T-helper 1 cell (primary cell): ENCODE measurements at places on chromosomes 6 and 20.

GRCh38 chr6:18861204-18861603 is 474.1 kb downstream of the RNF144B start:
- no peak for DNase-seq

GRCh38 chr20:62906209-62906608 is 20.1 kb downstream of the DIDO1 start:
- no peak for DNase-seq

DNA sequence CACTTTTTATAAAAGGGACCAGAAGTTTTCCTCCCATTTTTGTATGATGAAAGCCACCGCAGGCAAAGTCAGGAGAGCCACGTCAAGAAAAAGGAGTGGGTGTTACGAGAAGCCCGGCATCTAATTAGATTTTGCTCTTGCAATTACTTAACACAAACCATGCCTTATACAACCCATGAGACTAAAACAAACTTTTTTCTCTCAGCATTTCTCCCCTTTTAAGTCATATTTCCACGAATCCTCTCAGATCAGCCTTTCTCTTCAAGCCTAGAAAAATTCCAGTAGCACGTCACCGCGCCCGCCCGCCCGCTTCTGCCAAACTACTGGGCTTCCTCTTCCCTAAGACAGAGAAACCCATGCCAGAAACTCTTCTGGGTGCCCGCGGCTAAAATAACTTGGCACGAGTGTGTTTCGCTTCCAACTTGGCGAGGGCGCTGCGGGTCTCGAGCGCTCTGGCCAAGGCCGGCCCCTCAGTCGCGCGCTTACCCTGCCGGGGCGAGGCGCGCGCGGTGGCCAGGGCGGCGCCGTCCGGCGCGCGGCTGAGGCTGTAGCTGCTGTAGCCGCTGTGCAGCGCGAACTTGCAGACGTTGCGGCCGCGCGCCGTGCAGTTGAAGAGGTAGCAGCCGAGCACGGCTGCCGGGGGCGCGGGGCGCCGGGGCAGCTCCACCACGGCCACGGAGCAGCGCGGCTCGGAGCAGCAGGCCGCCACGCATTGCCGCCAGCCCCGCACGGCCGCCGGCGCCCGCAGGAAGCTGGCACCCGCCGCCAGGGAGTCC is 1.0 kb downstream of the LRP11 start:
- peak; percentile 17 for DNase-seq

DNA sequence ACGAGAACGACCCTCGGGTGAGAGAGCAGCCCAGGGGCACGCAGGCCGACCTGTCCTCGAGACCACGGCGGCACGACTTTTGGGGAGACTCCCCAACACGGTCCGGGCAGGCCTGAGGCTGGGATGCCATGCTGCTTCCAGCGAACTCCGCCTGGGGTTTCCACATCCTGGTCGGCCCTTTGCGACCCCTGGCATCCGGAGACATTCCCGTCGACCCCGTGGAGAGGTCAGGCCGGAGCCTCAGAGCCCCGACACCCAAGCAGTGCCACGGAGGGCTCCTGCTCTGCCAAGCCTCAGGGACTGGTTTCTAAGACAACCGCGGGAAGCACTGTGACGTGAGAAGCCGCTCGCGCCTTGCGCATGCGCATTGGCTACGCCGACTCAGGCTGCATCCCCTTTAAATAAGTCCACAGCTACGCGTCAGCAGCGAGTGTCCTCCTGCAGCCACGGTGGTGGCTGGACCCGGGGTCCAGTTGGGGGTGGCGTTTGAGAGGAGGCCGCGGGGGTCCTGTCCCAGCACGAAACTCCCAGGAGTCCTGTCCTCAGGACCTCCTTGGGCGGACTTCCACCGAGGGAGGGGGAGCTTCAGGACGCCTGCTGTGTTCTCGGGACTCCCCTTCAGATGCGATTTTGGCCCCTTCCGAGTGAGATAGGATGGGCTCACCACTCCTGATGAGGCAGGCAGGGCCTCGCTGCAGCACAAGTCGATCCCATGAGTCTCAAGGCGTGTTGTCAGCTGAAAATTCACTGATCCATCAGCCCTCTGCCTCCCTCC is 1089.3 kb upstream of the DEFB115 start:
- peak; percentile 37 for DNase-seq

DNA sequence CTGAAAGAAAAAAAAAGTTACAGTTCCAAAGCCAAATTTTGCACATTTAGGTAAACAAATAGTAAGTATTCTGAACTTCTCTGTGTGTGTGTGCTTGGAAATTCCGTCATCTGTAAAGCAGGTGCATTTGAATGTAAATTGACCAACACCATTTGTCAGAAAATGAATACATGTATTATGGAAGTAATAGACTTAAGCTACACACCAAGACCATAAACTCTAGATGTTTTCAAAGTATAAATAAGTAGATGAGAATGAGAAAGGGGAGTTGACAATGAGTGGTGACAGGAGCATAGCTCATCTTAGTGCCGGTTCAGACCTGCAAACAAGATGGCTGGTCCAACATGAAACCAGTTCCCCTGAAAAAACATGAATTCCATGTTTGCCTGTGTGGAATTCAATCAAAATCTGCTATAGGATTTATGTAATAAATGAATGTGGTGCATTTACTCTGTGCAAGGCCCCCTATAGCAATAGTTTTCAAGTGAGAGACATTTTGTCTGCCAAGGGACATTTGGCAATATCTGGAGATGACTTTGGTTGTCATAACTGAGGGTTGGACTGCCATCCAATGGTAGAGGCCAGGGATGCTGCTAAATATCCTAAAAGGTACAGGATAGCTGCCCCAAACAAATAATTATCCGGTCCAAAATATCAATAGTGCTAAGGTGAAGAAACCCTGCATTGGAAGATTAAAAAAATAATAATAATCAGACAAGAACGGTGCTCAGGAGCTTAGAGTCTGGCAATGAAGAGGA is 11.0 kb upstream of the FILIP1 start:
- no peak for DNase-seq

DNA sequence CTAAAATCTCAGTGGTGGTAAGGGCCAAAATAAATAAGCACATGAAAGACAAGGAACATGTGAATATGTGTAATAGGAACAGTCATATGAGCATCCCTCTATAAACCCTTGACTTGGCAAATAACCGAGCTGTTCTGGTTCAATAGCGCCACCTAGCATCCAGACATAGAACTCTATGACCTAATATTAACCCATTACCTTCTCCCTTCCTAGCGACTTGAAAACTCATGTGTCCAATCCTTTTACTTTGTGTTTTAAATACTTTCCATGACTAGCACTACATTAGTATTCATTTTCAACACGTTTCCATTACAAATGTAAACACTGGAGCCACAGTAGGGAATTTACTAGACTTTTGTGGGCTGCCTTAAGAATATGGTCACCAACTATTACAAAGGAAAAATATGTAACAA is 279.7 kb downstream of the UST start:
- DNase-seq, result no peak

GRCh38 chr6:138404666-138405337 is 779 bp downstream of the HEBP2 start:
- DNase-seq, result no peak

- DNase-seq, result no peak
Observed at GRCh38 chr6:41571021-41571780, 25.0 kb downstream of the FOXP4 start.

GRCh38 chr6:64932486-64932885 is 774.5 kb downstream of the EYS start:
- DNase-seq, result no peak

DNA sequence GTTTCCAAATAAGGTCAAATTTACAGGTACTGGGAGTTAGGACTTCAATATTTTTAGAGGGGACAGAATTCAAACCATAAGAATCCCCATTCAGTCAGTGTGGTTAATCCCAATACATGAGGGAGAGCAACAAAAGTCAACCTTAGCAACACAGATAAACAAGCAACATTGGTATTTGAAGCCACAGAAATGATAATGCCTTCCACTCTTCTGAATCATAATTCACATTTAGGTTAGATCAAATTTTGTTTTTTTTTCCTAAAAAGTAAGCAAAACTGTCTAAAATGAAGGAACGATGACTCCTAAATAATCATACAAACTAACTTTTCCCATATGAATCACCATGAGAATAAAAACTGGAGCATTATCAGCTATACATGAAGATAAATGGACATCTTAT is 246.0 kb upstream of the TENT5A start:
- DNase-seq, result no peak

GRCh38 chr6:4010689-4011090 is 68.2 kb downstream of the FAM217A start:
- no peak for DNase-seq

DNA sequence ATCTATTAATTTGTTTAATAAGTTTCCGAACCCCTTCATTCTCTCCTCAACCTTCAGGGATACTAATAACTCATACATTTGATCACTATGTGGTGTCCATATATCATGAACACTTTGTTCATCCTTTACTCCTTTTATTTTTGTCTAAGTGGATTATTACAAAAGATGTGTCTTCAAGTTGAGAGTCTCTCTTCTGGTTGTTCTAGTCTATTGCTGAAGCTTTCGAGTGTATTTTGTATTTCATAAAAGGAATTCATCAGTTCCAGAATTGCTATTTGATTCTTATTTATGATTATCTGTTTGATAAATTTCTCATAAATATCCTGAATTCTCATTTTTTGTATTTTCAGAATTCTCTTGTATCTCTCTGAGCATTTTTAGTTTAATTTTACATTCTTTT is 96.5 kb upstream of the RUNX2 start:
- no peak for DNase-seq

DNA sequence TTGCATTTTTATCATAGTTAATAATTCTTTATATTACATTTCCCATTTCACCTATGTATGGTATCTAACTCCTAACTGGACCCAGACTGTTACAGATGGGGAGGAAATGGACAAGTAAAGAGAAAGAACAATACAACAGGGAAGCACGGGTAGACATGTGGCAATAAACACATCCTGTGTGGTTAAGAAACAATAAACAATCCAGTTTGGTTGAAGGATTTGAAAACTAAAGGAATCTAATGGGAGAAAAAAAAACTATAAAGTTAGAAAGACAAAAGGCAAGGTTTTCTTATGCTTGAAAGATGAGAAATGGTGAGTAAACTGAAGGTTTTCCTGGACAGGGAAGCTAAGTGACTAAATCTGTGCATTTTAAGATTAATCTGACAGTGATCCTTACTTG is 34.9 kb upstream of the ALDH8A1 start:
- no peak for DNase-seq

DNA sequence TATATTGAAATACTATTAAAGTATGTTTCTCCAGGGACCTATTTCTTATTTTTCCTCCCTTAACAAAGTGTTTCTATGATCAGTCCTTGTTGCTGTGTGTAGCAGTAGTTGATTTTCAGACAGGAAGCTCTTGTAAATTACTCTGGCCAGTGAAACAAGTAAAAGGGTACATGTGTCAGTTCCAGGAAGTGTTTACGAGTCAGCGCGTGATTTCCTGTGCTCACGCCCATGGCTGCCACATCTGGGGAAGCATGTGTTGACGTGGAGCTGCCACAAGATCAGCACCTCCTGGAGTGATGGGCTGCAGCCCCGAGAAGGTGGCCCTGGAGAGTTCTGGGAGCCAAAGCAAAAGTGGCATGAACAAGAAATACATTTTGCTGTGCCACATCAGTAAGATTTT is 38.6 kb upstream of the GGTLC1 start:
- peak; percentile 60 for DNase-seq

GRCh38 chr6:109323241-109323640 is 59.0 kb downstream of the CD164 start:
- no peak for DNase-seq

GRCh38 chr20:15711177-15711576 is 862.1 kb downstream of the KIF16B start:
- DNase-seq, result no peak

DNA sequence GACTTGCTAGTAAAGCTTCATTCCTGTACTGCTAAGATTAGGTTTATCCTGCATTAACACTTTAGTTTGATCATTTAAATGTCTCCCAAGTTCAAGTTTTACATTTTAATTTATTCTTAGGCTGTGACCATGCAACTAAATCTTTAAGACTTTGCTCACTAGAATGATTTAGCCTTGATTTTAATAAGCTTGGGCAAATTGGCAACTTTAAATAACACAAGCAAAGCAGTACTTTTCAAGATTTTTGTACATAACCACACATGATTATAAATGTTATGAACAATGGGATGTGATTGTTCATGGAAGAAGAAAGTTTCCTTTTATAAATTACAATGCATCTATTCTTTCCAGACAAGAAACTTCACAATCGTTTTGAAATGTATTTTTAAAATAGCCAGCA is 948.0 kb upstream of the EPHA7 start:
- no peak for DNase-seq

- no peak for DNase-seq
Observed at GRCh38 chr20:61645732-61646131, 393.7 kb downstream of the CDH4 start.

DNA sequence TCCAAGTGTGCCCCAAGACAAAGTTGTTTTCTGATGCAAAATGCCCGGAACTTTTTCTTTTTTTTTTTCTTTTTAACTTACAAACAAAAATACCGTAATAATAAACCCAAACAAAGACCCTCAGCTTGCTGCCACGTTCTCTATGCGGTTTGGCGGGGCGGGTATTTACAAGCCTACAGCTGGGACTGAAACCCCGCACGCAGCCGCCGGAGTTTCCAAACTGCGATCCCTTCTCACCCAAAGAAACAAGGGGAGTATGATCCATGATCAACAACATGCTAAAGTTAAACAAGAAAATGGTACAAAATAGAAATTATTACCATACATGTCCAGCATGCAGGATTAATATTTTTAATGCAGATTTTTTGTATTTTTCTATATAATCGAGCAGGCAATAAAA is 2.1 kb downstream of the MAFB start:
- no peak for DNase-seq

- DNase-seq, result no peak
Observed at GRCh38 chr20:9492067-9492466, 22.3 kb upstream of the LAMP5 start.

- DNase-seq, result peak; percentile 41
Observed at GRCh38 chr20:45833883-45834796, 541 bp downstream of the SNX21 start.

GRCh38 chr20:53712212-53712977 is 118.8 kb upstream of the ZNF217 start:
- no peak for DNase-seq

DNA sequence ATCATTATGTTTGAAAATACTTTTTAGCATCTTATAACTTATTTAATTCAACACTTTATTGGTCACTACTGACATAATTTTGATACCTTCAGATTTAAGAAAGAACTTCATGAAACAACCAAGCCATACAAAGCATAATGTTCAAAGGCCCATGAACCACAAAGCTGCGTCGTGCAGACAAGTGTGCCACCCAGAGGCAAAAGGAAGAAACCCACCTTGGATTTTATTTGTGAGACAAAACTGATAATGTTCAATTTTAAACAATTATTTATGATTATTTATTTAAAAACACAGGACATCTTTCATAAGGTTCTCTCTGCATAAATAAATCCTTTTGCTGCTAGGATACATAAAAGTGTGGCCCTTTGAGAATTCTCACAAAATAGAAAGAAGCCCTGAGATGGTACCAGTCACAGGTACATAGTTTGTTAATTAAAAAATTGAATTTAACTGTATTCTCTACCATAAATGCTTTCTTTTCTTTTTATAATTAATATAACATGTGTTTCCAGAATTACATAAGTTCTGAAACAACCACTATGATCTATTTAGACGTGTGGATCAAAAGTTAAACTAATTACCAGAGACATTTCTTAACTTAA is 143.7 kb downstream of the RALGAPA2 start:
- no peak for DNase-seq

GRCh38 chr6:53408826-53409225 is 60.1 kb upstream of the ELOVL5 start:
- DNase-seq, result no peak
